Glomerular endothelial cell (primary cell): ENCODE measurements at places on chromosomes 3 and 15. TPM values are rescaled to one million over a fixed set of nuclear protein-coding genes. Genes with fewer than 3 reads are reported as not detected.

GRCh38 chr3:32850226-32850625, 32.4 kb downstream of the TRIM71 start:
- no peak for DNase-seq

DNA sequence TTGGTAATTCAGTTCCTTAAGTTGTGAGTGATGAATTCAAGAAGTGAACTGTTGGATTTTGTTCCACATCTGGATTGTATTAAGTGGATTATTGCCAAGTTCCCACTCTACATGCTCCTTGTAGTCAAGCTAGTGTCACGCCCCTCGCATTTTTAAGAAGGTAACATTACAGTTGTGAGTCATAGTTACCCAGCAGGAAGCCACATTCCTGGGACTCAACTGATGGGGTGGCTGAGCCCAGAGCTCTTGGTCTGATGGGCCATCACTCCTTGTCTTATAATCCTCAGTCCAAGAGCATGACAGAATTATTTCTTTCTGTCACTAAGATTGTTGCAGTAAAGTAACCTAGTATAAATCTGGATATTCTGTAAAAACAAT, 102.7 kb downstream of the PTPRG start:
- DNase-seq: no peak

- DNase-seq: no peak
Observed at GRCh38 chr15:63628123-63628822, 31.1 kb downstream of the FBXL22 start.

- no peak for DNase-seq
Observed at GRCh38 chr3:138567403-138567802, 26.7 kb downstream of the CEP70 start.

DNA sequence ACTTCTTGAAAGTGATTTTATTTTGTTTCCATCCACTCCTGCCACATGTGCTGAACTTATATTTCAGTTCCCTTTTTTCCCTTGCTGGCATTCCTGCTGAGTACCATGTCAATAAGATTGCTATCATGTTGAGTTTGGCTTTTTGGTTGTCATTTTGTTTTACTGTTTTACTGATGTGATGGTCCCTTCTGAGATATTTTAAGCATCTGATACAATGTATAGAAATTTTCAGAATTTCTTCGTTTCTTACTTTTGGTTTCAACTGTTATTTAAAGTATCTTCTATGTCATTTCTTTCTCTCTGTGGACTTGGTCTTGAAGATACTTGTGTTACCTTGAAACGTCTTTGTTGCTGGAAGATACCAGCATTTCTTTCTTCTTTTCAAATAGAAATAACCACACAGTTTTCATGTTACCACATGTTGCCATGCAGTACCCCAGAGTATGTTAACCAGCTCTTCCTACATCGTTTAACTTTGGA, 14.1 kb downstream of the SIDT1 start:
- no peak for DNase-seq

- no peak for DNase-seq
Observed at GRCh38 chr3:141124715-141125114, 73.6 kb downstream of the SPSB4 start.

- no peak for DNase-seq
Observed at GRCh38 chr15:73395671-73396070, 26.9 kb upstream of the HCN4 start.

GRCh38 chr3:59596741-59597140, 546.9 kb upstream of the CFAP20DC start:
- DNase-seq: no peak

- no peak for DNase-seq
Observed at GRCh38 chr3:126264952-126265351, 84.6 kb upstream of the ALDH1L1 start.

Gene GNAT1
- total RNA-seq: not detected in 2 replicates

DNA sequence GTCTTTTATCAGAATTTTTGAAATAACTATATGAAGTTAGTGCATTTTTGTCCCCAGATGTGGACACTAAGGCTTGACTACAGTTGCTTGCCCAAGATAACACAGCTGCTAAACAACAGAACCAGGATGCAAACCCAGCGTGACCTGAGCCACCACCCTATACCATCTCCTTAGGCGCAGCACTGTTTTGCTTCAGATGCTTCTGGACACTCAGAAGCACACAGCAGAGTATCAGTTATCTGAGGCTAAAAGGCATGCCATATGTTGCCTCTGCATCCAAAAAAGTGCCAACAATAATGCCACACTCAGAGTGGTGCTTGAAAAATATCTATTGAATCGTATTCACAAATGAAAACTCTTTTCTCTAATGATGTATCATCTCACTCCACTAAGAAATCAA, 24.5 kb downstream of the KCNMB2 start:
- DNase-seq: no peak
